8988T (cell line): ENCODE measurements at places on chromosomes 1 and 21.

GRCh38 chr1:178048883-178049282 lies 45.0 kb upstream of the RASAL2 start:
- DNase-seq = no peak

DNA sequence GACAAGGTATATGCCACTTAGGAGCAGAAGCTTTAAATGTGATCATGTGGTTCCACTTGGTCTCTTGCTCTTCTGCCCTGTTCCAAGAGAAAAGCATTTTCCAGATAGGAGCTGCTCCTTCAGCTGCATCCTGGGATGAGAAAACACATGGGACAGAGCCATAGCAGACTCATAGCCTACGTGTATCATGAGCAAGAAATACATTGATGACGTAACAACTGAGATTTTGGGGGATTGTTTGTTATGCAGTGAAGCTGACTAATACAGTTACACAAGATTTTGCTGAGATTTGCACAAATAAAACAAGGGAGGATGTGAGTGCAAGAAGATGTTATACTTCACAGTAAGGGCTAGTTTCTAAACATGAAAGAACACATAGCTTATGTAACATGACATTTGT lies 36.0 kb upstream of the IRF2BP2 start:
- DNase-seq = no peak

DNA sequence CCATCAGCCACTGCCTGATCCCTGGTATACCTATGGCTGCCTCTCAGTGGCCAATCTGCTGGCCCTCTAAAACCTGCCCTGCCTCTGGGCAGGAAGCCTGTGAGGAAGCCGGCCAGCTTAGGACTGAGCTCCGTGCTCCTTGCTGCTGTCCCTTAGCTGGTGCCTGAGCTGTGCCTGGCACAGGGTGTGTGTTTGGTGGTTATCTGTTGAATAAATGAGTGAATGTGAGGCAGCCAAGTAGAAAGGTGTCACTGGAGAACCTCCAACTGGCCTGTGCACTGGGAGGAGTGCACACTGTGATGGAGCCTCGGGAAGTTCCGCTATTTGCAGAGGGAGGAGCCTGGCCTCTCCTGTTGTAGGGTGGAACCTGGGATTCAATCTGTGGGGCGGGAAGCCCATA lies 63.4 kb upstream of the STUM start:
- DNase-seq = no peak

GRCh38 chr1:198678901-198679329 lies 40.1 kb downstream of the PTPRC start:
- no peak for DNase-seq

DNA sequence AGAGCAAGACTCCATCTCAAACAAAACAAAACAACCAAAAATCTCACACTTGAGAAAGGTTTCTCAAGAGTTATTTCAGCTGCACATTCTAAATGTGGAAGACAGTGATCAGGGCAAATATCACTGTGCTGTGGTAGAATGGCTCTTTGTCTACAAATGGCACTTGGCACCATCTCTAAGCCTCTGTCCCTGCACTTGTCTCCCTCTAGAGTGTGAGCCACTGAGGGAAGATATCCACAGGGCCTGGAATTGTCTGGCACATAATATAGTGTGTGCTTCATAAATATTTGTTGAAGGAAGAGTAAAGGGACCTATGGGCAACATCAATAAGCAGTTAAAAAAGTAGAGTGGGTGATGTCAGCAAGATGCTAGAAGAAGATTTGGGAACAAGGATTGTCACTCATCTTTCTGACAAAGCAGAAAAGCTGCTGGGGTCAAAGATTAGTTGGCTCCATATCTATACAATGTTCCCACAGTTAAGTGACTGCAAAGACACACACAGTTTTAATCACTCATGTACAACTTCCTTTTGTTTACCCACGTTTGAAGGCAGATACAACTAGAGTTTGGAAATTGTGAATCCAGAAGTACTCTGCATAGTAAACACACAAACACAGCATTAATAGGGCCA lies 19.1 kb downstream of the CD101 start:
- no peak for DNase-seq

DNA sequence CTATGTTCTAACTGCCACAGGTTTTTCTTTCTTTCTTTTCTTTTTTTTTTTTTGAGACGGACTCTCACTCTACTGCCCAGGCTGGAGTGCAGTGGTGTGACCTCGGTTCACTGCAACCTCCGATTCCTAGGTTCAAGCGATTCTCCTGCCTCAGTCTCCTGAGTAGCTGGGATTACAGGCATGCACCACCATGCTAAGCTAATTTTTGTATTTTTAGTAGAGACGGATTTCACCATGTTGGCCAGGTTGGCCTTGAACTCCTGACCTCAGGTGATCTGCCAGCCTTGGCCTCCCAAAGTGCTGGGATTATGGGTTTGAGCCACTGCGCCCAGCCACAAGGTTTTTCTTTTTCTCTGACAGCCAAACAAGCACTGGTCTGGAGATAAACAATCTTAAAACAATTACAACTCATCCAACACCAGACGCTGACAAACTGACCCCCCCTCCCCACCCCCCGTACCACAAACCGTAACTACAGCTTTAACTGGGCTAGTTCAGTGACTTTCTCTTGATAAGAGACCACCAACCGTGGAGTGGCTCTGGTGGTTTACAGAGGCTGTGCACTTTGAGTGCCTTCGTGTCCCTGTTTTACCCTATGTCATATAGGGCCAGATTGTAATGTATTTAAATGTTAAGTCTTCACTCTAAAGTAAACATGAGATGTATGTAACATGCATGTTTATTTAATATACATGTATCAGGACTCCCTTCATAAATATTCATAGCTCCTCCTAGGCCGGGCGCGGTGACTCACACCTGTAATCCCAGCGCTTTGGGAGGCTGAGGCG lies 19.5 kb upstream of the PUM1 start:
- no peak for DNase-seq

- no peak for DNase-seq
Measured at GRCh38 chr1:15287035-15287979, 40.3 kb downstream of the FHAD1 start.

DNA sequence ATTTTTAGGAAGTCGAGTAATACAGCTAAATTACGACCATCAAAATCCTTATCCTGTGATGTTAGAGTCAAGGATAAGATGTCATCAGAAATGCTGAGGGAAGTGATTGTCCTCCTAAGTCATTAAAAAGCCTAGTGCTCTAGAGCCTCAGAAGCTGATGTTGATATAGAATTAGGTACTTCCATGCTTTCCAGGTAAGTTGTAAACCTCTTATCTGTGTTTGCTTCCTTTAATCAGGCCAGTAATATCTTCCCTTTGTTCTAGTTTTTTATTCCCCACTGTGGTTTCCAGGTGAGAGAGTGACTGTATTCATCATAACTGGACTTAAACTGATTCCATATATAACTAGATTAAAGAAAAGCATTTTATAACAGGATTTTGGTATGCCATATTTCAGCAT lies 44.4 kb downstream of the SMG7 start:
- DNase-seq = no peak
